Choroid plexus epithelial cell (primary cell): ENCODE measurements at places on chromosomes 5 and 9.

DNA sequence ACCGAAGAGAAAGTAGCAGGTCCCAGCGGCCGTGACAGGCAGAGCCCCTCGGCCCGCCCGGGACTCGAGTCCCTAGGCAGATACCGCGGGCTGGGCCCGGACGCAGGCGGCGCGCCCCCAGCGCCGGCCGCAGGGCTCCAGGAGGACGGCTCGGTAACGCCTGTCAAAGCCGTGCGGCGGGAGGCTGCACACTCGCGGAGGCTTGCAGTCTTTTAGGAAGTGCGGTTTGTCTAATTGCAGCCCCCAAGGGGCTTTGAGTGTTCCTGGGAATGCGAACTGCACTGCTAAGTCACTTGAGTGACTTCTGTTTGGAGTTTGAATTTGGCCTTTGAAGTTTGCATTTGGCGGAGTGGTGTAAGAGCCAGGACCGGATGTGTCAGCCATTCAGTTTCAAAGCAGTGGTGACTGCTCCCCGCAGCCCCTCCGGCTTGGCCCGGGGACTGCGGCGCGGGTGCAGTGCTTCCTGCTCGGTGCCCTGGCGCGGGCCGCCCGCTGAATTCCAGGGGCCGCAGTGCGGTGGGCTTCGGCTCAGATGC lies 1.3 kb downstream of the MAP3K1 start:
- peak; percentile 58 for DNase-seq

DNA sequence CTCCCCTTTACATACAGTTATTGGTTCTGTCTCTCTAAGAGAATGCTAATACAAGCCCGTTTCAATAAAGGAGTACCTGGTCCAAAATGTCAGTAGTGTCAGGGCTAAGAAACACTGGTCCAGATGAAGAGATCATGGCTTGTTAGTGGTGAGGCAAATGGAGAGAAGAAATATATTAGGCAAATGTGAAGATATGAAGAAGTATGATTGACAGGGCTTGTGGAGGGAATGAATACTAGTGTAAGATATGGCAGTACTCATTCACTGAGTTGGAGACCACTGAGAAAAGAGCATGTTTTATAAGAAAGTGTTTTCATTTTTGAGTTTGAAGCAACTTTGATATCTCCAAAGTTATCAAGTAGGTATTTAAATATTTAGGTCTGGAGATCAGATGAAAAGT lies 290.5 kb upstream of the MEF2C start:
- DNase-seq, result no peak

DNA sequence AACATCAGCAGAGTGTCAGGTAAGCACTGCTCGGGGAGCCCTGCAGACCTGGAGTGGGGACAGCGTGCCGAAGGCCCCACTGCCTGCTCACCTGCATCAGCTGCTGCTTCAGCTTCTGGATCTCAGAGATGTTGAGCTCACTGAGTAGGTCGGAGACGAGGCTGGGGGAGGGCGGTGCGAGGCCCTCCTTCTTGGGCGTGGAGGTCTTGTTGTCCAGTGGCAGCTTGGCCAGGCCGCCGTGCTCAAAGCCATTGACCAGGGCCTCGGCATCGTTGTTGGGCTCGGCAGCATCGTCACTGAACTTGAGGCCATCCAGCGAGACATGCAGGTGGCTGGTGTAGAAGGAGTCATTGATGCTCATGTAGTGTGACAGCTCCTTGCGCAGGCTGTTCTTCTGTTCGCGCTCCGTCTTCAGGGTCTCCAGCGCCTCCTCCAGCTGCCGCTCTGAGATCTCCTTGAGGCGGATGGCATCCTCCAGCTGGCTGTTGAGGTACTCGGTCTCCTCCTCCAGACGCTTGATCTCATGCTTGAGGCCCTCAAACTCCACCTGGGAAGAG lies 44.3 kb downstream of the BICD2 start:
- no peak for DNase-seq

DNA sequence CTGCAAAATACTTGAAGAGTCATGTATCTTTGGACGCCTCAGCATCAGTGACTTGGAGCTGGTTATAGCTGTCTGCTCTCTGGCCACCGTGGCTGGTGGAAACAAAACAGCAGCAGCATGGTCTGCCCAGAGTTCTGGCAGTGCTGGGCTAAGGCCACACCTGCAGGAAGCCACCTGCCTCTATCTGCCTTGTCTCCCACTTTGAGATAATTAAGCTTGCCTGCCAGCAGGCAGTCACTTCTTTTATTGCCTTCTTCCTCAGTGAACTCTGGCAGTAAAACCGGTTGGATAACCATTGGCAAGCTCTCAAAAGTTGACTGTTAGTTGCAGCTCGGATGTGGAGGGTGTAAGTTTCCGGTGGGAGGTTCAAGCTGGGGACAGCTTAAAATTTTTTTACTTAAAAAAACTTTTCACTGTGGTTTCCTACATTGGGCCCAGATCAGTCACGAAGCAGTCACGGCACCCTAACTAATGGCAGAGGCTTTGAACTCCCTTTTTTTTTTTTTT lies 4.9 kb downstream of the SMIM3 start:
- peak; percentile 93 for DNase-seq

DNA sequence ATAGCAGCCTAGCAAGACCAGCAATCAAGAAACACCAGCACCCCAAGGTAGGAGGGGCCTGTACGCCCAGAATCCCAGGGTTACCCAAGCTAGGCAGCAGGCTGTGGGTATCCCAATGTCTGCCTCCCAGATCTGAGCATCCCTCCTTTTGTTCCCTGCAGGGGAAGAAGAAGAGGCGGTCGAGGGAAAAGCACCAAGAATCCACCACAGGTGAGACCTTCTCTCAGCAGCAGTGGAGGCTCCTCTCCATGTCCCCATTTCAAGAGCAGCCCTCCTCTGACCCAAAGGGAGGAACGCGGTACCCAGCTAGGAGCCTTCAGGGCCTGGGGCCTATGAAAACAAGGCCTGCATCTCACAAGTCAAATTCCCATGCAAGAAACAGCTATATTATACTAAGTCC lies 28.9 kb downstream of the TCF7 start:
- no peak for DNase-seq
